ENCODE measurements at places on chromosomes 3 and 15.

GRCh38 chr3:16239086-16239770 is 25.5 kb downstream of the DPH3 start:
- H3K27me3 ChIP-seq = no peaks in the 10 kb centered on the region
- H3K36me3 ChIP-seq = no peaks in the 10 kb centered on the region
- no peak overlapping the region for H3K4me3 ChIP-seq
- H3K4me1 ChIP-seq = no peaks in the 10 kb centered on the region
- no peak overlapping the region for H3K27ac ChIP-seq

- H3K27ac ChIP-seq = no peak overlapping the region
- no peak for DNase-seq
- H3K27me3 ChIP-seq = no peaks in the 10 kb centered on the region
- no peak overlapping the region for H3K4me3 ChIP-seq
- H3K4me1 ChIP-seq = no peaks in the 10 kb centered on the region
These were observed 83.9 kb upstream of the MEX3B start for GRCh38 chr15:82129761-82130160.

DNA sequence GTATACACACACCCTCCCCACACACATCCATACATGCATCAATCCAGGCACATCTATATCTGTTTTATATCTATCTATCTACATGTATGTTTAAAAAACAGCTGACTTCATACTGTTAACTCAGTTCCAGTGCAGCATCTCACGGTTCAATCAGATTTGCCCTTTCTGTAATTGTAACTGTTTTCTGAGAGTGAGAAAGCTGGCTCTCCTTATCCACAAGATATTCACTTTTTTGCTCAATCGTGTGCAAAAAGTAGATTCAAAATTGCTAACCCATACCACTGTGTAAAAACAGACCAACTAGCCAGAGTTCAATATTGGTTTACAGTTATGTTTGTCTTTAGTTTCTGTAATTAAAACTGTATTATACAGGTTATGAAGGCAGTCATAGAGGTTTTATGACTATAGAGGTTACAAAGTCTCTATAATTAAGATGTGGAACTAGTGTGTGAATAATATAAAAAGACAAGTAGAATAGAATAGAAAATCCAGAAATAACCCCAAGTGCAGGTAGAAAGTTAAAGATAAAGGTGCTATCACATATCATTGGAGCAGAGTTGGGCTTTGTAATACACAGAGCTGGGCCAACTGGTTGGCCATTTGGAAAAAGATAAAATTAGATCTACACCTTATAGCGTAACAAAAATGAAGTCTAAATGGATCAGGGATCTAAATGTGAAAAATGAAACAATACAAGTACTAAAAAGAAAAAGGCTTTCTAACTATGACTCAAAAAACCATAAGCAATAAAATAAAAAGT is 20.1 kb upstream of the MCF2L2 start:
- H3K36me3 ChIP-seq = no peaks in the 10 kb centered on the region
- no peak overlapping the region for H3K27ac ChIP-seq
- H3K4me3 ChIP-seq = no peak overlapping the region
- H3K27me3 ChIP-seq = no peaks in the 10 kb centered on the region
- DNase-seq = no peak
- peaks cover 20% of the 10 kb centered on the region for H3K4me1 ChIP-seq

DNA sequence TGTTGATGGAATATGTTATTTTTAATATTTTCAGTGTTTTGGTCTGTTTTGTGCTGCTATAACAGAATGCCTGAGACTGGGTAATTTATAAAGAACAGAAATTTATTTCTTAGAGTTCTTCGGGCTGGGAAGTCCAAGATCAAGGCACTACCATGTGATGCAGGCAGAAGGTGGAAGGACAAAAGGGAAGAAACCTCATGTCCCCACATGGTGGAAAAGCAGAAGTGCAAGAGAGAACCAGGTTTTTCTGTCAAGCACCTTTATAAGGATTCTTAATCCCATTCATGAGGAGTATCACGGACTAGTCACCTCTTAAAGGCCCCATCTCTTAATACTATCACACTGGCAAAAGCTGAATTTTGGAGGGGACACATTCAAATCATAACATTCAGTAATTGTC is 57.9 kb upstream of the EPHB3 start:
- H3K27me3 ChIP-seq = peaks cover 4% of the 10 kb centered on the region
- no peak overlapping the region for H3K4me3 ChIP-seq
- no peak for DNase-seq
- no peaks in the 10 kb centered on the region for H3K36me3 ChIP-seq
- no peaks in the 10 kb centered on the region for H3K4me1 ChIP-seq

GRCh38 chr3:127448671-127449070 is 141.9 kb downstream of the TPRA1 start:
- no peaks in the 10 kb centered on the region for H3K36me3 ChIP-seq
- H3K4me3 ChIP-seq = no peak overlapping the region
- no peaks in the 10 kb centered on the region for H3K27me3 ChIP-seq

DNA sequence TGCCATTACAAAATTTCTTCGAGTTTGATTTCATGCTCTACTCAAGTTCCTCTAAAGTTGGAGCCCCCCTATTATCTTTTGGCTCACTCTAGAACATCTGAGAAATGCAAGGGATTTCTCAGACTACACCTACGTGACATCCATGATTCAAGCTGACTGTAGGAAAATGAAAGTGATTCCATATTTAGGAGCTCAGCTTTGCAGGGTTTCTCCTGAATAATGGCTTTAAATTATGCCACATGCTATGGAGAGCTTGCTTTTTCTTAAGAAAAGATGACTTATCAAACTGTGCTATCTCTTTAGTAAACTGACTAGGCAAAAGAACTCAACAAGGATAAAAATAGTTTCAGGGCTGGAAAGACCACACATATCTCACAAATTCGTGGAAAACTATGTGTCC is 292.1 kb downstream of the LSAMP start:
- H3K4me3 ChIP-seq = no peak overlapping the region
- no peak overlapping the region for H3K27ac ChIP-seq
- H3K27me3 ChIP-seq = no peaks in the 10 kb centered on the region
- no peaks in the 10 kb centered on the region for H3K4me1 ChIP-seq
- DNase-seq = no peak
- H3K36me3 ChIP-seq = no peaks in the 10 kb centered on the region

DNA sequence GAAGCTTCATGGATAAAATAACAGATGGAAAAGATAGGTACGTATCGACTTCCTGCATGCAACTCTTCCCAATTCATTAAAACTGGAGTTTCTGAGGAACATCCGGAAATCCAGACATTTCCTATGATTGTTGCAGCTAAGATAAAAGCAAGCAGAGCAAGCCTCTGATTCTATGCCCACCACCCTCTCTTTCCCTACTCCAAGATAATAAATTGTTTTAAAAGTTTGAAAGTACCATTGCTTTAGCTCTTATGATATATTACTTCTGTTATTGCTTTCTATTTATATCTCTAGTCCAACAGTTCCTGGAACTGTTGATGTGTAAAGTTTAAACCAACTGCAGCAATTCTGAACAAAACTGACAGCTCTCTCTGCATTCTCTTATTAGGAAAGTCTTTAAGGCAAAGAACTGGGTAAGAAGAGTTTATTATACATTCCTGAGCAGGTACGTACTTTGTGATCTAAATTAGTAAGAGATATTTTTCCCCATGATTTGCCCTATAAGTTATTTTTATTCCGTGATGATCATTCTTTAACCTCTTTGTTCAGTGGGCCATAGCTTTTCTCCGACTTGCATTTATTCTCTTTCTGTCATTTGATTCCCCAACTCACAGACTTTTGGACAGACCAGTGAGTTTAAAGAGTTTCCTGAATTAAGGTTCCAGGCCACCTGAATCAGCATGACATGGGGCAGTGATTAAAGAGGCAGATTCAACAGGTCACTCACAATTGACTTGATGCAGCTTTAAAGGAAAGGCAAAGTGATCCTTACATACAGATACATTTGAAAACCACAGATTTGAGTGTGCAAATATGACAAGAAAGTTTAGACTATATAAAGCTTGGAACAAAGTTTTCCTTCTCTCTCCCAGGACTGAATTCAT is 94.2 kb upstream of the THRB start:
- no peaks in the 10 kb centered on the region for H3K27me3 ChIP-seq
- no peaks in the 10 kb centered on the region for H3K4me1 ChIP-seq
- no peak for DNase-seq
- H3K27ac ChIP-seq = no peak overlapping the region
- H3K36me3 ChIP-seq = no peaks in the 10 kb centered on the region

DNA sequence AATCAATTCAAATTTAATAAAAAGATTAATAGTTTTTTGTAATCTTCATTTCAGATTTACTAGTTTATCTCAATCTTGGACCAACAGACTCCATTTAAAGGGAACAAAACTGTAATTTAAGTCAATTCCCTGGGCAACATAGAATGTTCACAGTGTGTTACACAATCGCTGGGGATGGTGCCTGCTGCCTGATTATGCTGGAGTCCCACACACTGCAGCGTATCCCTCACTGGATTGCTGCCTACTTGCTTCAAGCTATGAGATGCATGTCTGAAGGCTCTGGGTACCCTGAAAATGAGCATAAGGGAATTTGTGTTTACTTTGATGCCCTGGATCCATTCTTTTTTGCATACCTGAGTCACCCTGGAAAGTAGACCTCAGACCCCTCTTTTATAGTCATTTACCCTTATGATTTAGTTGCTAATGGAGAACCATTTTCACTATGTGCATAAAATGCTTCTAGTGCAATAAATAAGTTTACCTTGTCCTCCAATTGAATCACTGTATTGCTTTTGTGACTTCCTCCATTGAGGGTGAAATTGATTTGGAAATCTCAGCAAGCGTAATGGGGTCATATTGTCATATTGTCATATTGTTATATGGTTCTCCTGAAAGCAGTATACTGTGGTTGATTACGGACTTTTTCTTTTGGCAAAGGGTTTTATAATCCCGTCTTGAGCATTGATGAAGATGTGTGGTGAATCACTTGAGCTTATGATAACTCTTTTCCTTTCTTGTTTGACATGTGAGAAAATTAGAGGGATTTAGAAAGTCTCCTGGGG is 35.9 kb downstream of the ITPR1 start:
- H3K36me3 ChIP-seq = no peaks in the 10 kb centered on the region
- no peak for DNase-seq
- H3K4me3 ChIP-seq = no peak overlapping the region
- H3K4me1 ChIP-seq = no peaks in the 10 kb centered on the region
- H3K27ac ChIP-seq = no peak overlapping the region

DNA sequence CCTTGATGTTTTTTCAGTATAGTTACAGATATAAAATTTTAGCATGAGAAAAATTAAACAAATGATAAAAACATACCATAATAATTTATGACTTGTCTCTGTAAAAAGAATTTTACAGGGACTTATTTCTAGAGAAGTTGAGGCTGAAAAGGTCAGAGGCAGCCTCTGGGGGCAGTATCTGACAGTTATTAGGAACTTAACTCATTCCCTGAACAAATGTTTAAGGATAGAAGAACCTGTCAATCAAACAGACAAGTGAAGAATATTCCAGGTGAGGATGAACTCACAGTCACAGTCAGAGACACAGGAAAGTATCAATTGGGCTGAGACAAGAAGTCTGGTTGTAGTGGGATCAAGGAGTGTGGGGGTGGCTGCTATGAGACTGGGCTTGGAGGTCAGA is 7.3 kb downstream of the MYLK start:
- no peak overlapping the region for H3K4me3 ChIP-seq
- H3K27me3 ChIP-seq = no peaks in the 10 kb centered on the region
- H3K36me3 ChIP-seq = no peaks in the 10 kb centered on the region
- H3K27ac ChIP-seq = no peak overlapping the region
- no peaks in the 10 kb centered on the region for H3K4me1 ChIP-seq
